KBM-7 (cell line): ENCODE measurements at places on chromosomes 7 and 10.

- no peak for DNase-seq
These were observed 112.8 kb downstream of the ANKRD61 start for GRCh38 chr7:6143997-6144396.

GRCh38 chr7:99740573-99741440 lies 5.8 kb upstream of the CYP3A7 start:
- no peak for DNase-seq

- no peak for DNase-seq
These were observed 62.4 kb downstream of the ITGB8 start for GRCh38 chr7:20393021-20393610.

DNA sequence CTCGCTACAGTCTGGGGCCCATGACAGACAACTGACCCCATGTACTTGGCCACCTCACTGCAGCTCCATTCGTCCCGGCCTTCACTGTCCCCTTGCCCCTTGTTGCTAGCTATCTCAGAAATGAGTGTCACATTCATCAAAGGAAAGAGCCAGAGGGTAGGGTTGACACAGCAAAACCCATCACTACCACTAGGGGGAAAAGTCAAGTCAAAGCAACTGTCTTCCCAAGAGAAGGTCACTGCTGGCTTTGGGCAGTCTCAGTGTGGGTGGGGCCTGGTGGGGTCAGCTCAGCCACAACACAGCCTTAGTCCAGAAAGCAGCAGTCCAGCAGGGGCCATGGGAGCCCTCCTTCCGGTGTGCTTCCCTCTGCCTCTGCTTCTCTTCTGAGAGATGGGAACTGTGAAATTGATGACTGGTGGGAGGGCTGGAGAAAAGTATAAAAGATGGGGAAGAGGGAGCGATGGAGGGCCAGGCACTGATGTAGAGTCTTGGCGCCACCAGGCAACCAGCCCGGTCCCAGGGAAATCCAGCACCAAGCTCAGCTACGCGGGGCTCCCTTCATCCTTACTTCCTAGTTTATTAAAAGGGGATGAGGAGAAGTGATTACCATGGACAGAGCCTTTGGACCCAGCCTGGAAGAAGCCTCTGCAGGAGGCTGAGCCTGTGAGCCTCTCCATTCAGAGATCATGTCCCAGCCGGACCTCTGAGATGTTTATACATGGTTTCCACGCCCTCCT lies 58.0 kb downstream of the PLXNA4 start:
- peak; percentile 39 for DNase-seq

DNA sequence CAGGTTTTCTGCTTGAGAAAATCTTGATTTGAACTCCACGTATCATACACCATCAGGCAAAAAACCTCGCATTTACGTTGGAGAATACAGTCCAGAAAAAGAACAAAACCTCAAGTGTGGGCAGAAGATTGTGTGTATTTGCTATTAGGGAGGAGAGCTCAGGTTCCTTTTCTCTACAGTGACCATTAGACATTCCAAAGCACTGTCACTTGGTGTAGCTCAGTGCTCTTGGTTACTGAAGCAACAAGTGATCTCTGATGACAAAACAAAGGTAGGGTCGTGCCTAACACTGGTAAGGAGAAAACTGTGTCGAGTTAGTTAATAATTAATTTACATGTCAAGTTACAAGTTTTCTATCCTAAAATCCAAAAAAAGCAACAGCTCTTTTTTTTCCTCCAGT lies 72.6 kb downstream of the C1GALT1 start:
- DNase-seq, result no peak

DNA sequence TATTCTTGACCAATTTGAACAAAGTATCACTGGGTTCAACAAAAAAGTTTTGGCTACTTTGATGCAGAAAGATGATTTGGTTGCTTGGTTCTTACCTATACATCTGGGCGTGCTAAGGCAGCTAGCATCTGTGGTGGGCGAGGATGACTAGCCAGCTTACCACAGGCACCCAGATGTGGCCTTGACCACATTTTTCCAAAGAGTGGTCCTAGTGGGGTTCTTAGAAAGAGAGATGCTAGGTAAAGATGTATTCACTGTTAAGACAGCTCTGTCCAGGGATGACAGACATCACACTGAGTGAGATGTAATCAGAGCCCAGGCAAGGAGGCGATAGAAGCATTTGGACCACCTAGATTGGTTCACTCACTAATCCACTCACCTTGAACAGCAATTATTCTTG lies 785 bp downstream of the DNTT start:
- no peak for DNase-seq

DNA sequence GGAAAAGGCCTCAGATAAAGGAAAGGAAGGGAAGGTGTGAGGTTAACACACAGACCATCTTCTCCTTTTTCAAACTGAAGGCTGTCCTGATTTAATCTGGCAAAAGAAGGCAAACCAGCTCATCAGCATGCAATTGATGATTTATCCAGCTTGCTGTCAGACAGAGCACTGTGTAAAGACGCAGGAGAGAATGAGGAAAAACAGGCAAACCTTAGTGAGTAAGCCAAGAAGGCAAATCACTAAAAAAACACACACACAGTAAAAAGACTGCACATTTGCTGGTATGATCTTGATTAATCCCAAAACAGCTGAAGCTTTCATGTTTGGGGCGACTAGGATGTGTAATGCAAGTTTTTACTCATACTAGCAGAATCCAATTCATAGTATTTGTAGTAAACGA lies 65.8 kb upstream of the SKAP2 start:
- no peak for DNase-seq

DNA sequence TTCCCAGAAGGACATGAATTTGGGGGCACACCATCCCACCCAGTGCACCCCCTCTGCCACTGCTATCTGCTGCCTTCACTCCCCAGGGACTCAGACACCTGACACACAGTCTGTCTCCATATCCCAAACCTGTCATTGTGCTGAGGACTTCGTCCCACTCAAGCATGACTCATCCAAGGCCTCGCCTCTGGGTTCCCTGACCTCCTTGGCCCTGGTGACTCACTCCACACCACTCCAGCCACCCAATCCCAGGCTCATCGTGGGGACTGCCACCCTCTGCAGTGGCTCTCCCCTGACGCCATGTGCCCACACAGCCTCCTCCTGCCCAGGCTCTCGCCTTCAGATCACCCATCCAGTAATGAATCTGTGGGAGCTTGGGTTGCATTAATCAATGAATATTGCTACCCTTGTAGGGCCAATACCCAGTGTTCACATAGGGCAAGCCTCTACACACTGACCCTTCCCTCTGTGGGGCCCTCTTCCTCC lies 6.6 kb upstream of the INSIG1 start:
- DNase-seq, result no peak

DNA sequence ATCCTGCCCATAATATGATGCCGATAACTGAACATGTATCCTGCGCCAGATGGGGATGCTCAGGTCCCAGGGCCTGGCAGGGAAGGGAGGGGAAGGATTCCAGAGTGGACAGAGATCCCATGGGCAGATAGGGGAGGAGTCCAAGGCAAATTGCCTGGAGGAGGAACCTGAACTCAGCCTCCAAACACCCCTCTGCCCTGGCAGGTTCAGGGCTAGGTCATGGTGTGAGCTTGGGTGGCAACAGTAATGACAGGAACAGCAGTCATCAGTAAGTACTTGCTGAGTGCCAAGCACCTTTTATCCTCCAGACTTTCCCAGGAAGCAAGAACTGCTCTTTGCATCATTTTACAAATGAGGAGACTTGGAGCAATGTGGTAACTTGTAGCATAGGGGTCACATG lies 3.8 kb upstream of the PALD1 start:
- DNase-seq, result no peak

- peak; percentile 68 for DNase-seq
These were observed 6.5 kb downstream of the ASB13 start for GRCh38 chr10:5659702-5660528.

DNA sequence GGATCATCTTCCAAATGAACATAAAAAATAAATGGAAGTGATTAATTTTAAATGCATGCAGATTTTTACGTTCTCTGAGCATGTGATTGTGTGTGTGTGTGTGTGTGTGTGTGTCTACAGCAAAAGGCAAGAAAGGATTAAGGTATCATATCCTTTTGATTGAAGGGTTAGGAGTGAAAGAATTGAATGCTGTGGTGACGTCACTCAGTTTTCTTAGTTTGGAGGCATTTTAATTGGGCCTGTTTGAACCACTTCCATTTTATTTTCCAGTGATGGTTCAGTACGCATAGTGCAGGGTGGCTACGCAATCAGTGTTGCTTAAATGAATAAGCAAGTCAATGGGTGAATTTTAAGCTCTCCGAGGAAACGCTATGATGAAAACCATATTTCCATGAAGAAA lies 31.3 kb downstream of the TACC2 start:
- DNase-seq, result no peak

GRCh38 chr10:124088915-124089314 lies 4.5 kb downstream of the CHST15 start:
- no peak for DNase-seq

GRCh38 chr10:114550756-114551635 lies 107.1 kb downstream of the ABLIM1 start:
- DNase-seq, result peak; percentile 32

DNA sequence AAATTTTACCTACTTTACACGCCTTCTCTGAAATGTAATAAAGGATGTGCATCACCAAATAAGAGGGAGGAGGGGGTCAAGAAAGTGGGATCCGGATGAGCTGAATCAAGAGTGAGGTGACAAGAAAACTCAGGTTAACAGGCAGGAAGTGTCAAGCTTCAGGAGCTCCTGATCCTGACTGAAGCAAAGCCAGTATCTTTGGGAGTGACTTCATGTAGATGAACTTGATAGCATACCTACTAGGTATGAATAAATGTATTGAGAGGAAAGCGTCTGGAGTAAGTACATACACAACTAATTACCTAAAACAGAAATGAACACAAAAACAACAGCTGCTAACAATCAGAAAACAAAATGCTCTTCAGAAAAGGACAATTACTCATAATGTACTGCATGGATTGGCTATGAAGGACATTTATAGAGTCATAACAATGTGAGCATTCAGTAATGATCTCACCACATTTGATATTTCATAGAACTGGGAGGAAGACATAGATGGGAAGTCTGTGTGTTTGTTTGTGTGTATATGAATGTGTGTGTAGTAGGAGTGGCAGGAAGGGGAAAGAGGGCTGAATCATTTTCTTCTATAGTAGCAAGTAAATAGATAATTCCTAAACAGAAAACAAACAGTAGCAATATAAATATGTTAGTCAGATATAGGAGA lies 29.4 kb downstream of the PRKG1 start:
- no peak for DNase-seq

DNA sequence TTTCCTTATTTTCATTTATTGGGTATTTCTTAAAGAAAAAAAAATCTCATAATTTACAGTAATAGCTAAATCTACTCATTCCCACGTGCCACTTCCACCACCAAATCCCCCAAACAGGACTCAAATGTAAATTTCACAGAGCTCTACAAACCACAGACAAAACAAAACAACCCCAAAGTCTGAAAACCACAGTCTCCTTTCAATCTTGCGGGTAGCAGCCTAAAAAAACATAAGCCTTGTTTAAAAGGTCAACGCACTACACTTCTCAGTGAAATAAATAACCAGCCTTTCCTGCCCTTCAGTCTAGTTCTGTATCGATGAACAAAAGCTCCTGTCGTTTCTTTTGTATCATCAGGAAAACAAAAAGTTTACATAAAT lies 121.8 kb upstream of the AFAP1L2 start:
- DNase-seq, result no peak

DNA sequence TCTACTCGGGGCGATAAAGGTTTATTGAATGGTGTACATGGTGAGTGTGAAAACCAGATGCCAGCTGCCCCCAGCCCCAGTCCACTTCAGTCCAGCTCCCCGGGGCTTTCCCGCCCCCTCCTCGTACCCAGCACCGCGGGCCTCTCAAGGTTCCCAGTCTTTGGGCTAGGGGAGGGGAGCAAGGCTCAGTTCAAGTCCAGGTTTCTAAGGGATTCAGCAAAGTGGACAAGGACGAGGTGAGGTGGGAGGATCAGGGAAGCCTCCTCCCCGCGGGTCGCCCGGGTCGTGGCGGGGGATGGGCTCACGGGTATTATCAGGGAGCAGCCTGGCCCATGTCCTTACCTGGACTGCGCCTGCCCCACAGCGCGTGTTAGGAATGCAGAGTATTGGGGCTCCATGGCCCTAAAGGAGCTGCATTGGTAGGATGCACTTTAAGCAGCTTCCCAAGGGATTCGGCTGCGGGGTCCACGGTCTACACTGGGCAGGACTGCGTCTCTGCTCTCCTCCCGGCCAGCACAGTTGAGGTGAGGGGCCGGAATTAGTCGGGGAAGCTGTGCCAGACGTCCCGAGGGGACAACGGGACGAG lies 541 bp upstream of the PFKFB3 start:
- no peak for DNase-seq

DNA sequence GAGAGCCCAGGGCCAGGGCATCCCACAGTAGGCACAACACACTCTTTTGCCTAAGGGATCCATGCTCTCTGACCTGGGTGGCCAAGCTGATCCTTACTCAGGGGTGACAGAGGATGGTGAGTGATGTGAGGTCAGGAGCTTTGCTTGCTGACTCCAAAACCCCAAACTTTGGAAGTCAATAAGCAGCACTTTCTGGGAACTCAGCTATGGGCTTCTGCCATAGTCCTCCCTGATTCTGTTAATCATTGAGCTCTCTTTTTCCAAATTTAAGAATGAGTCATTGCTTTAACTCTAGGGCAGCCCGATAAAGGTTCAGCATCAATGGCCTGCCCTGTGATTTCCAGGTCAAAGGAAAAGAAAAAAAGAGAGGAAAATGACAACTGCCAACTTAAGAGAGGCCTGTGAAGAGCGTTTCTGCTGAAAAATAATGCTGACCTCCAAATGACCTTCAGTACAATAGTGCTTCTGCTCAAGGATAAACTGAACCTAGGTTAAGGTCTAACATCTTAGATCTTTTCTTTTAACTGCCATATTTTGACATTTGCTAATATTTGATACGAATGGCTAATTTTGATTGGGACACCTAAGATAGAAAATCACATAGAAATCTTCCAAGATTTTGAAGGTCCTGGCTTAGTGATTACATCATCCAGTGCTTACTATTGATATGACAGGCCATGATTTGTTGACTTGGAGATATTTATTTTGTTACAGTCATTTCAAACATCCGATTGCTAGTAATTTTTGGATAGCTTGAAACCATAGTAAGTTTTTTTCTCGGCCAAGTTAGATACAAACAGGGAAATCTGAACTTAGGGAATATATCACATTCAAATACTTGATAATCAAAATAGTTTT lies 20.8 kb upstream of the RELN start:
- DNase-seq, result no peak

GRCh38 chr10:114195079-114195478 lies 15.9 kb downstream of the TDRD1 start:
- DNase-seq, result no peak

GRCh38 chr10:4984223-4984622 lies 19.4 kb downstream of the AKR1C2 start:
- DNase-seq, result no peak

GRCh38 chr10:69438536-69439349 lies 12.5 kb upstream of the TSPAN15 start:
- peak; percentile 53 for DNase-seq

DNA sequence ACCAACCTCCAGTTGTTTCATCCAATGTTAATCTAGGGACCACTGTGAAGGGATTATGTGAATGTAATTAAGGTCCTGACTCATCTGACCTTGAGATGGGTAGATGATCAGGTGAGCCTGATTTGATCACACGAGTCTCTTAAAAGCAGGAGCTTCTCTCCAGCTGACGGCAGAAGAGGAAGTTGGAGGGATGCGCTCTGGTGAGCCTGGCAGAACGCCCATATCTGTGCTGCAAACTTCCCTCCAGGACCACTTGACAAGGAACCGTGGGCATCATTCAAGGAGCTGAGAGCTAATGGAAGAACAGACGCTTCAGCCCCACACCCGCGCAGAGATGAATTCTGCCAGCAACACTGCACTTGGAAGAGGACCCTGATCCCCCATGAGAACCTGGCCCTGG lies 642.4 kb downstream of the TNS3 start:
- DNase-seq, result peak; percentile 67
